ENCODE measurements at places on chromosomes 5 and 9.

GRCh38 chr5:16787278-16787677, 148.8 kb downstream of the MYO10 start:
- DNase-seq = no peak

DNA sequence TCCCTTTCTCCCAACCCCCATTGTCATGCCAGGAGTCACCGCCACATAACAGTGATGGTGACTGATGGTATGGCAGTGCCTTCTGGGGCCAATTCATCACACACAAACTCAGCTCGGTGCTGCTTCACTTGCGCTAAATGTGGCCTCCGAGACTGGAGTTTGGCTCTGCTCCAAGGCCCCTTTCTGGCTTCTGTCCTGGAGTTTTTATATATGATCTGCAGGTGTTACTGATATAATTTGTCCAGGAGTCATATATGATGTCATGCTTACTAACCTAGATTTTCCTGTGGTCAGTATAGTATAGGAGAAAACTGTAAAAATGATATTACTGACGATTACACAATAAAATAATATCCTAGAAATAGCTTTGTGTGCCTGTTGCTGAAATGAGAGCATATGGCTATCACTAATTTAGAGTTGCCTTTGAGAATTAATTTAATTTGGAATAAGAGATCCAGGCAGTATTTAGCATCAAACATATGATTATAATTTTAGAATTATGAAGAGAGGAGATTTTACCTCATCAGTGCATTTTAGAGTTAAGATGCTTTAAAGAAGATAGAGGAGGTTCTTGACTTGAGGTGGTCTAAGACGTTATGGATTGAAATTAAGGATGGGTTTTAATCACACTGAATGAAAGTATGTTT, 334.1 kb upstream of the CD180 start:
- no peak for DNase-seq

- no peak for DNase-seq
Measured at GRCh38 chr9:99078717-99079116, 26.2 kb upstream of the TGFBR1 start.

- no peak for DNase-seq
Measured at GRCh38 chr5:160605266-160605665, 183.6 kb downstream of the PTTG1 start.

GRCh38 chr9:111483858-111484571, at the start of gene ECPAS:
Gene ECPAS (minus strand): TSS chr9:111484383. CDS start chr9:111472918, 11,465 bp downstream.
- DNase-seq = peak; percentile 78

GRCh38 chr9:127950513-127951289, 13.0 kb upstream of the DPM2 start:
- DNase-seq = no peak

Measured in activated CD4-positive, alpha-beta T cell treated with anti-CD3 and anti-CD28 coated beads for 48 hours (primary cell).